Liver (tissue), 10 donors: ENCODE measurements at places on chromosomes 11 and 22. TPM values are rescaled to one million over a fixed set of nuclear protein-coding genes. Genes with fewer than 3 reads are reported as not detected.

Gene GDPD4
- 0.08 TPM for total RNA-seq

Gene TMPRSS6
- 47.1 TPM for total RNA-seq

Gene GLYATL1B
- not detected for total RNA-seq

Gene RASL10A
- 0.75 TPM for total RNA-seq

Gene AP5B1
- total RNA-seq, result 10.8 TPM

Gene PAMR1
- total RNA-seq, result 3.6 TPM

Gene NRXN2
- 0.17 TPM for total RNA-seq

Gene ESRRA
- total RNA-seq, result 64.8 TPM

Gene KCNK4
- total RNA-seq, result not detected

Gene GPR83
- 0.08 TPM for total RNA-seq

Gene SF3B2
- total RNA-seq, result 67.6 TPM

Gene DNAL4
- 5.6 TPM for total RNA-seq

Gene CCDC134
- total RNA-seq, result 13.2 TPM

Gene PANX3
- not detected for total RNA-seq

Gene TSSK2
- 0.08 TPM for total RNA-seq

Gene ACR
- total RNA-seq, result 0.09 TPM

Gene PIWIL4
- total RNA-seq, result 0.75 TPM

Gene TBC1D10A
- 8.2 TPM for total RNA-seq

Gene INPP5J
- total RNA-seq, result 0.17 TPM

Gene OR5B21
- total RNA-seq, result not detected

Gene APOA1
- 4,271 TPM for total RNA-seq

Gene SLC37A2
- 12.3 TPM for total RNA-seq

Gene CHRM1
- total RNA-seq, result not detected

Gene MOV10L1
- total RNA-seq, result 0.17 TPM

Gene PLEKHB1
- total RNA-seq, result 0.75 TPM

Gene RIC3
- 0.89 TPM for total RNA-seq

Gene SLC22A25
- 35.3 TPM for total RNA-seq

Gene XKR3
- not detected for total RNA-seq

Gene WT1
- total RNA-seq, result not detected

Gene CCS
- total RNA-seq, result 30.2 TPM

Gene B3GAT1
- not detected for total RNA-seq

Gene ROBO4
- 17.2 TPM for total RNA-seq

Gene TAF10
- 10.5 TPM for total RNA-seq

Gene THAP12
- 21.9 TPM for total RNA-seq

Gene UCP2
- 11.0 TPM for total RNA-seq

Gene SYT9
- 5.4 TPM for total RNA-seq
